Activated CD4-positive, alpha-beta T cell treated with anti-CD3 and anti-CD28 coated beads, Interleukin-2, amount 10 ng/mL, durations not matched to agents 7 days and 5 days (primary cell): ENCODE measurements at places on chromosomes 4 and X. TPM values are rescaled to one million over a fixed set of nuclear protein-coding genes. Genes with fewer than 3 reads are reported as not detected.

DMD gene
- 0.83 TPM for total RNA-seq

- no peaks in the 10 kb centered on the region for H3K36me3 ChIP-seq
- no peaks in the 10 kb centered on the region for H3K4me1 ChIP-seq
- H3K27me3 ChIP-seq = no peaks in the 10 kb centered on the region
- DNase-seq = no peak
- no peak overlapping the region for H3K27ac ChIP-seq
These were observed 552.6 kb downstream of the GBA3 start for GRCh38 chr4:23245203-23245832.

NPY2R gene
- total RNA-seq = not detected

DNA sequence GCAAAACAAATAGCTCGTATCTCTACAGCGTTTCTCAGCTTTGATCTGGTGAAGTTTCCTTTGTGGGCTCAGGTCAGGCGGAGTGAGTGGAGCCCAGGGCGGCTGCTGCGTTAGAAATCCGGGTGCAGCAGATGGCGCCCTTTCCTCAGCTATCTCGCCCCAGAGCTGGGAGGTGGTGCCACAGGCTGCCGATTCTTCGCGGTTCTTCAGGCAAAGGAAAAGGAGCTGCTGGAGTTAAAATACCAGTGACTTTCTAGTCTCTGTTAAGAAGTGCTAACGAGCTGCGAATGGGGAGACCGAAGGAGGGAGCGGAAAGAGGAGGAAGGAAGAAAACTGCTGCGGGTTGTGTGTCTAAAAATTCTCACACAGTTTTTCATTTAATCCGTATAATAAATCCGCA lies 114.6 kb downstream of the CPE start:
- H3K4me1 ChIP-seq = peaks cover 3% of the 10 kb centered on the region
- no peak overlapping the region for H3K27ac ChIP-seq
- no peaks in the 10 kb centered on the region for H3K36me3 ChIP-seq
- H3K4me3 ChIP-seq = no peak overlapping the region
- peaks cover 18% of the 10 kb centered on the region for H3K27me3 ChIP-seq
- peak; percentile 67 for DNase-seq

DNA sequence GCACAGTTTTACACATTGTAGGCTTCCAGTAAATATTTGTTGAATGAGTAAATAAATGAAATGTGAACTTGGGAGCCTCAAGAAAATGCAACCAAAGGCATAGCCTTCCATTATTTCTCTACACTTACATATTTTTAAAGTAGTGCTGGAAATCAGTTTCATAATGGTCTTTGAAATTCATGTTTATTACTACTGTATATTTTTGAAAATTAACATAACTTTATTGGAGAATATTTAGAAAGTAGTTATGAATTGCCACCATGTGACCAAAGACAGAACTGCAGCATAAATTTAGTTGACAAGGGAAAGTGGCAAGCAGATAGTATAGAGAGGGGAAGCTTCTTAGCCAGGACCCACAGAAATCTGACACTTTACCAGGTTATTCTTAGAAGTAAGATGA lies 6.4 kb downstream of the TCEAL8 start:
- peak; percentile 17 for DNase-seq
- peaks cover 6% of the 10 kb centered on the region for H3K36me3 ChIP-seq
- no peak overlapping the region for H3K27ac ChIP-seq

GRCh38 chrX:37767430-37767829 lies 12.4 kb upstream of the CYBB start:
- H3K4me1 ChIP-seq = peaks cover 16% of the 10 kb centered on the region
- no peak for DNase-seq
- no peaks in the 10 kb centered on the region for H3K36me3 ChIP-seq
- no peak overlapping the region for H3K27ac ChIP-seq
- no peak overlapping the region for H3K4me3 ChIP-seq

- DNase-seq = no peak
- H3K27me3 ChIP-seq = no peaks in the 10 kb centered on the region
- H3K36me3 ChIP-seq = no peaks in the 10 kb centered on the region
- H3K4me3 ChIP-seq = no peak overlapping the region
These were observed 459.7 kb downstream of the GRXCR1 start for GRCh38 chr4:43351970-43352806.

DCAF8L2 gene
- not detected for total RNA-seq

CSN1S1 gene
- not detected for total RNA-seq

DNA sequence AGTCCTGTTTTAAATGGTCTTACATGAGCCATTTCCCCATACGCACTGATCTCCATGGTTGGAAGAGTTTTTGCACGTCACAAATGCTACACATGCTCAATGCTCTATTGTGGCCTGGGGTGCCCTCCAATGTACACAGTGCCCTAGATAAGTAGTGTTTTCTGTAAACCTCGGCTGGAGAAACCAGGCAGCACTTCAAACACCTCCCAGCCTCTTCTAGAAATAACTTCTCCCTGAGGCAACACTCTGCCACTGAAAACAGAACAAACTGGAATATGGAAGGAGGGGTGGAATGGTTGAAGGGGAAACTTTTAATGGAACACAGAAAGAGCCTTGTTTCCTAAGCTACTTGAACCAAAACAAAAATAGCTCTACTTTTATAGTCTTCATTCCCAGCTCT lies 123.9 kb upstream of the CBR4 start:
- H3K4me1 ChIP-seq = no peaks in the 10 kb centered on the region
- no peak overlapping the region for H3K27ac ChIP-seq
- no peaks in the 10 kb centered on the region for H3K27me3 ChIP-seq
- no peak overlapping the region for H3K4me3 ChIP-seq
- no peaks in the 10 kb centered on the region for H3K36me3 ChIP-seq

DNA sequence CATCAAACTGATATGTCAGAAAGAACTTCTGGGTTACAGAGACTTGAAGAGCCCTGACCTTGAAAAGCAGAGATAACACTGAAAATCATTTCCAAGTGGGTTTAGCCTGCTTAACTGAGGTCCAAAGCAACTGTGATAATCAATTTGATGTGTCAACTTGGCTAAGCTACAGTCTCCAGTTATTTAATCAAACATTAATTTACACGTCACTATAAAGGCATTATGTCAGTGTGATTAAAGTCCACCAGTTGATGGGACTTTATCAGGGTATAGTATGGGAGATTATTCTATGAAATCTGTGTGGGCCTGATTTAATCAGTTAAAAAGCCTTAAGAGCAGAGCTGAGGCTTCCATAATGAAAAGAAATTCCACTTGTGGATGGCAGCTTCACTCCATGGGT lies 69.1 kb upstream of the PRSS48 start:
- no peak for DNase-seq
- no peak overlapping the region for H3K4me3 ChIP-seq
- H3K4me1 ChIP-seq = no peaks in the 10 kb centered on the region
- no peak overlapping the region for H3K27ac ChIP-seq
- H3K27me3 ChIP-seq = peaks cover 2% of the 10 kb centered on the region

- peak within 1 kb of the TSS; percentile 74 for H3K4me3 ChIP-seq
- H3K4me1 ChIP-seq = peaks cover 61% of the 10 kb centered on the region
- no peaks in the 10 kb centered on the region for H3K27me3 ChIP-seq
- no peaks in the 10 kb centered on the region for H3K36me3 ChIP-seq
- DNase-seq = peak; percentile 18
These were observed at the start of gene SOWAHD for GRCh38 chrX:119757979-119758730. SOWAHD (plus strand) TSS chrX:119758588; CDS start chrX:119758668, 80 bp downstream.
